ENCODE measurements at places on chromosomes 6 and 20.

- DNase-seq: no peak
Observed at GRCh38 chr6:168690271-168690670, 249.3 kb downstream of the SMOC2 start.

DNA sequence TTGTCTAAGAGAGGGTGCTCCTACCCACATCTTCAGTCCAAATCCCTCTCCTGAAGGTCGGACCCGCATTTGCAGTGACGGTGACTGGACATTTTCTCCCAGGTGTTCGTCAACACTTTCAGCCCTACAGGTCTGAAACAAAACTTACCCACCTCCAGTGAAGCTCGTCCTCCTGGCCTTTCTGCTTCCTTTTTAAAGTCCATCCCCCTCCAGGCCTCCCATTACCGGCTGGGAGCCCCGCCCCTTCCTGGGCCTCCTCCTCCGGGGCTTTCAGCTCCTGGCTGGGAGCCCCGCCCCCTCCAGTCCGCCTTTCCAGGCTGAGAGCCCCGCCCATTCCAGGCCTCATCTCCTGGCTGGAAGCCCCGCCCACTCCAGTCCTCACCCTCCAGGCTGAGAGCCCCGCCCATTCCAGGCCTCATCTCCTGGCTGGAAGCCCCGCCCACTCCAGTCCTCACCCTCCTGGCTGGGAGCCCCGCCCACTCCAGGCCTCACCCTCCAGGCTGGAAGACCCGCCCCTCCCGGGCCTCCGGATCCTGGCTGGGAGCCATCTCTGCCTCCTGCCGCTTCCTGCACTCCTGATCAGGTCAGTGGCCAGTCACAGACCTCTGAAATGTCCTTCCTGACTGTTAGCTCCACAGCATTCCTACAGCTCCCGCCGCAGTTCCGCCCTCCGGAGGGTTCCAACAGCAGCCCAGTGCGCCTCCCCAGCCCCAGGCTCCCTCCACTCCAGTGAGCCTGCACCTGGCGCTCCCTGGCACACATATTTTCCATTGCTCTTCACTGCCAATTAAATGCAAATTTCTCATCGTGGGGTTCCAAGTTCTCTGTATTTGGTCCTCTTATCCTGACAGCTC, 98.5 kb downstream of the LY86 start:
- DNase-seq: peak; percentile 95

GRCh38 chr6:6750594-6751265, 162.2 kb downstream of the LY86 start:
- DNase-seq: no peak

GRCh38 chr6:128504003-128504654, 16.3 kb downstream of the PTPRK start:
- no peak for DNase-seq

GRCh38 chr20:38674765-38675133, 49.5 kb upstream of the SLC32A1 start:
- no peak for DNase-seq

DNA sequence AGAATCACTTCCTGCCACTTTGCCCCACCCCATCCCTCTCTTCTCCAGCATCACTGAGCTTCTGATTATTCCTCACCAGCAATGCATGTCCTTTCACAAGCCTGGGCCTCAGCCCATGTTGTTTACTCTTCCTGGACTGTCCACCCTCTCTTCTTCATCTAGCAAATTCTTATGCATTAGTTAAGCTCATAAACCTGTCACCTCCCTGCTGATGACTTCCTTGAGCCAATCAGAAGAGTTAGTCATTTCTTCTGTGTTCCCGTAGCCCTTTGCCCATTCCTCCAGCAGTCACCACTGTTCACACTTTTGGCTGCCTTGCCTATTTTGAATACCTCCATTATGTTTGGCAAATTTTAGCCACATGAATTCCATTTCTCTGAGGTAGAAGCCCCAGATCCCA, 4.1 kb upstream of the CRYBG1 start:
- DNase-seq: no peak

DNA sequence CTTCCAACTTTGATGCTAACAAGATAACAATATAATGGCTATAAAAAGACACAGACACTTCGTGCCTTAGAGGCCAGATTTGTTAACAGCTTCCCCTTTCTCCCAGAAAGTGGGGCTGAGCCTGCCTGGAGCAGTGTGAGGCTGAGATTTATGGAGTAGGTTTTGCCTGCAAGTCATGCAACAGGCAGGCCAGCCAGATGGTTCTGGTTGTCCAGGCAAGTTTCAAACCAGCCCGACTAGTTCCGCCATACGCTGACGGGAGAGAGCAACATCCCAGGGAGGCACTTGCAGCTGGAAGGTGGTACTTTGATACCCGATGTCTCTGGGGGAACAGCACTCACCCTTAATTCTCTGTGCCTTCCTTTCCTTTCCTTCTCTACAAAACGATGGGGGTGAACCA, 81.3 kb upstream of the NAA20 start:
- no peak for DNase-seq

DNA sequence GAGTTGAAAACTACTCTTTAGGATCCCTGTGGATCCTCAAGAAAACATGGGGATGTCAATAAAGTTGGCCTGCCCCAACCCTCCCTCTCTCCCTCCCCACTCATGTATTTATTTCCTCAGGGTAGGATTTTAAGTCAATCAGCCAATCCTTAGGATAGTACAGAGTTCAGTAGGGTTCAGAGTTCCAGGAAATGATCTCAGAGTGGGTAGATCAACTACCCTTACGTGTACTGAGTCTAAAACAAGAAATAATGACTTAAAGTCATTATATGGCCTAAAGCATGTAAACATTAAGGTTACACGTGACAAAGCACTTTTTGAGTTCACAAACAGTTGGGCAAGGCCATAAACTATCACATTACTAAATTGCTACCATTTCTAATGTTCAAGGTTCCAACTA, 47.2 kb upstream of the REV3L start:
- no peak for DNase-seq

DNA sequence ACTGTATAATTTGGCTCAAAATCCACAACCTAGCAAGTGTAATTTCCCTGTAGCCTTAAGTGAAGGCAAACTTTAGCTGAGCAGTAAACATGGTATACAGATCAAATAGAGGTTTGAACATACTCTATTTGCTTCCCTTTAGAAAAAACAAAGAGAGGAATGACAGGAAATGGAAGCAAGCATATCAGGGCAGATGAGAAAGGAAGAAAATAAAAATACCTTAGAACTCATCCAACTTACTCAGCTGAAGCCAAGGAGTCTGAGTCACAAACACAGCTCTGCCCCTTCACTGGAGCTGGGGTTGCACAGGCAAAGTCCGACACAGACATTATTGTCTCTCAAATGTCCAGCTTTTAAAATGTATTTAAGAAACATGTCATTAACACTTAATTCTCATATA, 379.9 kb upstream of the IRAK1BP1 start:
- DNase-seq: no peak

- no peak for DNase-seq
Observed at GRCh38 chr6:131136021-131136786, 937 bp downstream of the AKAP7 start.

- no peak for DNase-seq
Observed at GRCh38 chr20:646107-646867, 6.7 kb downstream of the SRXN1 start.

- DNase-seq: no peak
Observed at GRCh38 chr6:45813943-45814342, 201.7 kb downstream of the CLIC5 start.

- DNase-seq: no peak
Observed at GRCh38 chr6:12417191-12417590, 127.0 kb downstream of the EDN1 start.

- DNase-seq: no peak
Observed at GRCh38 chr6:77466451-77467437, 3.5 kb upstream of the HTR1B start.

DNA sequence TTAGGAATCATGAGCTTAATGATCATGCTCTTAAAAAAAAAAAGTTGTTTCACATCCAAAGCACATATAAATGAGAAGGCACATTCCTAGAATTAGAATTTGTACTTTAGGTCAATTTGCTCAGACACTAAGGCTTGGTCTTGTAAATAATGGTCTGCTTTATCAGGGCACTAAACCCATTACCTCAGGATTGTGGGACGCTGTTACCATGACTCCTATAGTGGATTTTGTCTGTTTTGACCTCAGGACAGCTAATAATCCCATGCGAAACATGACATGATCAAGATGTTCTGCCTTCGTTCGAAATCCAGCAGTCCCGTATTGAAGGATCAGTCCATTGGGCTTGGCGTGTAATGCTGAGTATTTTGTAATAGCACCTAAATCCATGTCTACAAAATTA, 2.4 kb downstream of the PGM3 start:
- DNase-seq: no peak

GRCh38 chr20:11677836-11678235, 239.9 kb upstream of the BTBD3 start:
- no peak for DNase-seq

GRCh38 chr6:107045826-107046675, 18.1 kb downstream of the MTRES1 start:
- no peak for DNase-seq

- DNase-seq: peak; percentile 81
Observed at GRCh38 chr6:30828027-30828962, 56.0 kb upstream of the DDR1 start.

GRCh38 chr6:149031201-149031858, 284.5 kb downstream of the UST start:
- no peak for DNase-seq

- no peak for DNase-seq
Observed at GRCh38 chr6:126030045-126030444, 43.7 kb downstream of the TRMT11 start.

DNA sequence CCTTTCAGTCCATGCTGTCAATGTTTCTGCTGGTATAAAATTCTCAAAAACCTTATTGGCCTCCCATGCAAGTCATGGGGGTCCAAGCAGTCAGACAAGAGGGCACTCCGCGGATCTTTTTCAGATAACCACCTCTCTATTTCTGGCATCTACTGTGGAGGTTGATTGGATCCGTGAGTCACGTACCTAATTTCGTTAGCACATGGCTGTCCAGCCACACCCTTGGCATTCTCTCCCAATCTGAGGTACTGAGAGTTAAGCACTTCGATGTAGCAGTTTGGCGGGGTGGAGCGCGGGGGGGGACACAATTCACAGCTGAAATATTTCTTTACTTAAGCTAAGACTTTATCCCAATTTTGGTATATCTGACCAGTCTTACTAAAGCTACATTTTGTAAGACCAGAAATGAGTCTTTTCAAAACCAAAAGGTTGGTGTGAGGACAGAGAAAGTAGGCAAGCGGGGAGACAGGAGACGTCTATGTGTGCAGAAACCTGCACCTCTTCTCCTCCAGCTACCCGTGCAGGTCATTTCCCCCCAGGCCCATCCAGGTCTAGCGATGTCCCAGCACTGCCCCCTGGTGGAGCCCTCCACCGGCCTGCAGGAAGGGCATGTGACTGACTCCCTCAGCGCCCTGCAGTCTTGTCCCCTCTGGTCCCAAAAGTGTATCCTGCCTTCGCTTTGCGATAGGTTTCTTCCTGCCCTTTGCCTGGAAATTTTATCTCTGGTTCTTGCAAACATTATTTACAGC, 113.1 kb downstream of the ADAT2 start:
- DNase-seq: peak; percentile 77

DNA sequence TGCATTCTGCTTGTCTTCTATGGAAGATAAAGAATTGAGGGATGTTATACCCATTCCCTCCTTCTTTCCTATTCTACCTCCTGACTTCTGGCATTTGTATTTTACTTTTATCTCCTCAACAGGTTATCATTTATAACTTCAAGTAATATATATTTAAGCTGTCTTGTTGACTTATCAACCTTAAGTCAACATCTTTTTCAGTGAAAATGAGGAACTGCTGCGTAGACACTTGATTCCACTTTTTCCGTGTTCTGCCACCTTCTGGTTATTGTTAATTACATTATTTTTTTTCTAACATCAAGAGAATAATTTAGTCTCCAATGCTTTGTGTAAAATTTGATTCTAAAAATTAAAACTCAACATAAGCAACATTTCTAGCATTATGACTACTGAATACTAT, 107.5 kb downstream of the PRKN start:
- DNase-seq: no peak

GRCh38 chr6:7904654-7905319, 5.8 kb downstream of the TXNDC5 start:
- DNase-seq: no peak

DNA sequence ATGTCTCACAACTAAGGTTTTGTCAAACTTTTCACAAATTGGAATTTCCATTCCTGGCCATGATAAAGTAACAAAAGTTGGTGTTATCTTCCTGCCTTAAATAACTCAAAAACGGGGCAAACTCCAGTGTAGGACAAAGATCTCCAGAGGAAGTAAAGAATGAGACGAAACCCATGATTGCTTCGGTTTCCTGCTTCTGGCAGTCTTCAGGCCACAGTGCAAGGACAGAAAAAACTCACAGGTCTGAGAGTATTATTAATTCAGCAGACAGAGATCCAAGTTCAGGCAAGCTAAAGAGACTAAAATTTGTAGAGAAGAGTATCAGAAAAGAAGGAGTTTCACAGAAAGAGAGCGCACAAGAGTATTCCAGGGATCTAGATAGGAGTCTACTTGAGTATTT, 64.8 kb upstream of the RCAN2 start:
- no peak for DNase-seq

DNA sequence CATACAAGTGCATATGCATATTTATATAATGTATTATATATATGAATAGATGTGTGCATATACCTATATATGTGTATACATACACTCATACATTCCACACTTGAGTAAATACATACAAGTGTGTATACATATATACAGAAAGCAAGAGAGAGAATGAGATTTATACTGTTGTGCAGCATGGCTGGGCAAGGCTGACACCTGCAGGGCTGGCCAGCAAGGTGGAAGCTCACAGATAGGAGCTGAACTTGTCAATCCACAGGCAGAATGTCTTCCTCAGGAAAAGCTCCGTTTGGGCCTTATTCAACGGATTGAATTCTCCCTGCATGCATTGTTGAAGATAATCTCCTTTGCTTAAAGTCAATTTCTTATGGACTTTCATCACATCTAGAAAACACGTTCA, 256.7 kb downstream of the ZNF217 start:
- no peak for DNase-seq

DNA sequence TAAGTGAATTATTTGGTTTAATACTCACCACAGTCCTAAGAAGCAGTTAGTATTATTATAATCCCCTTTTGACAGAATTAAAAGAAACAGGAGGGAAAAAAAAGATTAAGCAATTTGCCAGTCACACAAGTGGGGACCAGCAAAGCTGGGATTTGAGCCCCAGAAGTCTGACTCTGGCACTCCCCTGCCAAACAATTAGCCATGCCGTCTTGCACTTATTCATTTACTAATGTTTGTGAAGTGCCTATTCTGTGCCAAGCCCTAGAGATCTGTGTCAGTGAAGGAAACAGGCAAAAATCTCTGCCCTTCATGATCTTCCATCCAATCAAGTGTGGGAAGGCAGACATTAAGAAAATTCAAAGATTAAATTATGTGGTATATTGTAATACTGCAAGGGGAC, 126.0 kb upstream of the TOP1 start:
- no peak for DNase-seq

- no peak for DNase-seq
Observed at GRCh38 chr6:98054453-98054852, 771.4 kb upstream of the MMS22L start.

- DNase-seq: no peak
Observed at GRCh38 chr6:5981126-5982026, 25.3 kb downstream of the NRN1 start.
